NCI-H2107 (cell line): ENCODE measurements at places on chromosomes 3 and 15.

GRCh38 chr3:126064627-126065258 lies 19.2 kb downstream of the SLC41A3 start:
- no peak for DNase-seq

- no peak for DNase-seq
These were observed 23.8 kb downstream of the C3orf20 start for GRCh38 chr3:14698601-14699244.

DNA sequence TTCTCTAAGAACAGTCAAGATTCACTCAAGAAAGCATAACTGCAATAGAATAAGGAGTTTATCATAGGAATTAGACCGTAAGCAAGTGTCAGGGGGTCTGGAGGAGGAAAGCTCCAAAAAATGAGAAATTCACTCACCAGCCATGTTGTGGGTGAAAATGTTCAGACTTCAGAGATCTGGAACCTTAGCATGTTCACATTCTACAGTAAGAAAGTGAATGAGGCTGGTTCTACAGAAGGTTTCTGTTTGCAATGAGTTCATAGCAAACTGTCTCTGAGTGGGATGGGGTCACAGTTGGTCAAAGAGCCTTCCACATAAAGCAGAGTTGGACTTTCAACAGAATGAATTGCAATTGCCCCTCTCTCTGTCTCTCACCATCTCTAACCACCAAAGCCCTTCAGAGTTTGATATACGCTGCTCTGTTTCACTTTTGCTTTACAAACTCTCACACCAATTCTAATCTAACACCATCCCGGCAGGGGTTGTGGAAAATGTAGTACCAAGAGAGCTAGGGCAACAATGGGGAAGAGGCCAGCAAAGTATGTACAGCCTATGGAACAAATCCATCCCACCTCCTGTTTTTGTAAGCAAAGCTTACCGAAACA lies 581.8 kb upstream of the UBE2E2 start:
- DNase-seq: no peak

GRCh38 chr15:80811781-80812315 lies 32.7 kb downstream of the CEMIP start:
- no peak for DNase-seq

- DNase-seq: no peak
These were observed 27.9 kb downstream of the MGLL start for GRCh38 chr3:127794402-127794801.

DNA sequence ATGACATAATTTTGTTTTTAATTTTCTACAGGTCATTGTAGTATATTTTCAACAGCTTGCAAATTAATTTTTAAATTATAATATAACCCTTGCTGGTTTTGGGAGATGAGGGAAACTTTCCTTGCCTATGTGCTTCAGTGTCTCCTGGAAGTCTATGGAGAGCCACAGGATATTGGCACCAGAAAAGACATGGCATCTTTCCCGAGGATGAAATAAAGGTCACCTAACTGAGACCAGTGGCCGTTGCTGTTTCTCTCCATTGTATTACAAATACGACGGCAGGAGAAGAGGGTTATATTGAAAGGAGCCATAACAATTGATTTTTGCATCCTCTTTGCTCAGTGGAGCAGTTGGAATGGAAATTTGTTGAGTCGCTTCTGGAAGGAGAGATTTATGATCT lies 19.9 kb upstream of the AQP9 start:
- no peak for DNase-seq

- DNase-seq: no peak
These were observed 79.0 kb downstream of the NR2E3 start for GRCh38 chr15:71889385-71889784.

DNA sequence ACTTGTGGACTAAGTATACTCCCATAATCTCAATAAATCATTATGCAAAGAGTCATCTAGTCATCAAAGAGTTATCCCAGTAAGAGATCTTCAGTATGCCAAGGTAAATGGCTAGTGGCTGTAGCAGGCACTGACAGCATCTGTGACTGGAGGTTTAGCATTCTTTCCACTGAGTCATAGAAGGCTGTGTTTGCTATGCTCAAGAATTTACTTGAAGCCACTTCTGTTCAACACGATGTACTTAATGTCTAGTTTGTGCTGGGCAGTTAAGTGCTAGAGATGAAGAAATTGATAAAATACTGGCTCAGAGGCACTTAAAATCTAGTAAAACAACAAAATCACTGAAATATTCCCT lies 13.0 kb downstream of the ZBED2 start:
- no peak for DNase-seq

GRCh38 chr15:75815811-75816719 lies 27.2 kb upstream of the UBE2Q2 start:
- DNase-seq: no peak

DNA sequence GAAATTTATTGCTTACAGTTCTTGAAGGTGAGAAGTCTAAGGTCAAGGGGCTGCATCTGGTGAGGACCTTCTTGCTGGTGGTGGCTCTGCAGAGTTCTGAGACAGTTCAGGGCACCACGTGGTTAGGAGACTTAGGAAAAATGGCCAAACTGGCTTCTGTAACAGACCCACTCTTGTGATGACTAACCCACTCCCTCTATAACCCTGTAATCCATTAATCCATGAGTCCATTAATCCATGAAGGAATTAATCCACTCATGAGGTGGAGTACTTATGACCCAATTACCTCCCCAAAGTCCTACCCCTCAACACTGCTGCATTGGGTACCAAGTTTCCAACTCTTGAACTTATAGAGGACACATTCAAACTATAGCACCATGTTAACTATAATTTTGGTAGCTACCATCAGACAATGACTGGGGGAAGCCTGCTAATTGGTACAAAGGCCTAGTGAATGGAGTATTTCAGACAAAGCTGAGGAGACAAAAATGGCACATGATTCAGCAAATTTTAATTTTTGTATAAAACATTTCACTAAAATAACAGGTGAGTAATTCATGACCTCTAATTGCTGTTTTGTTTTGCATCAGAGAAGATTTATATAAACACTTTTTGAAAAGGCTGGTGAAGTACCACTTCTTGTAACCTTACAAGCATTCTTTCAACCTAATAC lies 374.1 kb upstream of the TBL1XR1 start:
- DNase-seq: no peak

- no peak for DNase-seq
These were observed 953.4 kb downstream of the AGBL1 start for GRCh38 chr15:87033056-87033455.

- DNase-seq: no peak
These were observed 124.5 kb downstream of the MAGI1 start for GRCh38 chr3:65914032-65914739.

DNA sequence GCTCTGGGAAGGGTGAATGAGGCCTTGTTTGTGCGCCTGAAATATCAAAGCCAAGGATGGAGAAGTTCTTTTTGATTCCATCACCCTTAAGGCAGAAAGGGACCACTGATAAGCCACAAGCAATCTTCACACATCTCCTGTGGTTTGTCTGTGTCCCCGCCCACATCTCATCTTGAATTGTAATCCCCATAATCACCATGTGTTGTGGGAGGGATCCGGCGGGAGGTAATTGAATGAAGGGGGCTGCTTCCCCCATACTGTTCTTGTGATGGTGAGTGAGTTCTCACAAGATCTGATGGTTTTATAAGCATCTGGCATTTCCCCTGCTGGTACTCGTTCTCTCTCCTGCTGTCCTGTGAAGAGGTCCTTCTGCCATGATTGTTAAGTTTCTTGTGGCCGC lies 329.6 kb upstream of the RGMA start:
- DNase-seq: no peak

GRCh38 chr3:152626226-152626625 lies 208.7 kb upstream of the P2RY1 start:
- DNase-seq: no peak

DNA sequence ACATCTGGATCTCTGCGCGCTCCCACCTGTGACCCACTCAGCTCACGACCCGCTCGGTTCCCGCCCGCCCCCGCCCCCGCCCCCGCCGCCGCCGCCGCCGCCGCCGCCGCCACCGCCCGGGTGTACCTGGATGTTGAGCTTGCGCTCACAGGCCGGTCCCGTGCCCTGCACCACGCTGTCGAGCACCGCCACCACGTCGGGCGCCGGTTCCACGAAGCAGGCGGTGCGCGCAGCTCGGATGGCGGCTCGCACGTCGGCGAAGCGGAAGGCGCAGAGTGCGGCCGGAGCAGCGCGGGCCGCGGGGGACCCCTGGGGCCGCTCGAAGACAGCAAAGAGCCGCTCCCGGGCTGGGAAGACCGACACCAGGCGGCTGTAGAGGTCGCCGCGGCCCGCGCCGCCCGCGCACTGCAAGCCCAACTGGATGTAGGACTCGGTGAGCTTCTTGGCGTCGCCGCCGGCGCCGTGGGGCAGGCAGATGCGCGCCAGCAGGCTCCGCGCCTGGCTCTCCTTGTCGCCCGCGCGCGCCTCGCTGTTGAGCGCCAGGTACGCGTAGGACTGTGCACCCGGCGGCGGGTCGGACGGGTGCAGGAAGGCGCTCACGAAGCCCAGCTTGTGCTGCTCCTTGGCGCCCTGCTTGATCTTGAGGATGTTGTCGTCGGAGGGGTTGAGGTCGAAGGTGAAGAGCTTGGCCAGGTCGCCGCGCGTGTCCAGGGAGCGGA lies 1.1 kb downstream of the PLXND1 start:
- no peak for DNase-seq

DNA sequence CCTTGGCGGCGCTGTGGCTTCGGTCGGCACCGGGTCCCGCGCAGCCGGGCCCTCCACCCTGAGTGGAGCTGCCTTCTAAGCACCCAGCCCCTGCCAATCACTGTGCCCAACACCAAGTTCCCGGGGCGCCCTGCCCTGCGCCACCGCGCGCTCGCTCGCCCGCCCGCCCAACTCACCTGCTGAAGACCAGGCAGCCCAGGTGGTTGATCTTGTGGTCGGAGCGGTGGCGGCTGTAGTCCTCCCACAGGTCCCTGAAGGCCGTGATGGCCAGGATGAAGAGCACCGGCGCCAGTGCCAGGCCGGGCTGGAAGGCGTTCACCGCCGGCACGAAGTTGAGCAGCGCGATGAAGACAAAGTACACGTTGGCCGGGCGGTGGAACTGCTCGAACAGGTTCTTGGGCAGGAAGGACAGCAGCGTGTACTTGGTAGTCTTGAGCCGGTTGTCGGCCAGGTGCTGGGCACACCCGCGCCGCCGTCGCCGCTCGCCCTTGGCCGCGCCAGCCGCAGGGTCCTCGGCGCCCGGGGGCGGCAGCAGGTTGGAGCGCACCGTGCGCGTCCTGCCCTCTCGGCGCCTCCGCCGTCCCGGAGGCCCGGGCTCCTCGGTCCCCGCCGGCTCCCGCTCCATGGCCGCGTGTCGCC lies 536 bp downstream of the ATP10A start:
- DNase-seq: no peak

DNA sequence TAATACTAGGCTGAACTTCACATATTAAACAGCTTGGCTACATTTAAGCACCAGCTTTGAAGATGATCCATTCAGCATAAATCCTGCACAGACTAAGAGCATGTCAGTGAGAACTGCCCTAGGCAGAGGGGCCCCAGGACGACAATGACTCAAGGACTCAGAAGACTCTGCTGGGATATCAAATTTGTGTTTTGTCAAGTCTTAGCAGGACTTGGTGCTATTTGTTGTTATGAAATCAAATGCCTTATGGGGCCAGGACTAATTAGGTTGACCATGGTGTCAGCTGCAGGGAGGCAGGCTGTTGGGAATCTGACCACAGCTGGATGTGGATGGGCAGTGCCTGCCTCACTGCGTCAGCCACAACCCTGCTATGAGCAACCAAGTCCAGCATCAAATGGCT lies 91.8 kb downstream of the RYR3 start:
- no peak for DNase-seq

DNA sequence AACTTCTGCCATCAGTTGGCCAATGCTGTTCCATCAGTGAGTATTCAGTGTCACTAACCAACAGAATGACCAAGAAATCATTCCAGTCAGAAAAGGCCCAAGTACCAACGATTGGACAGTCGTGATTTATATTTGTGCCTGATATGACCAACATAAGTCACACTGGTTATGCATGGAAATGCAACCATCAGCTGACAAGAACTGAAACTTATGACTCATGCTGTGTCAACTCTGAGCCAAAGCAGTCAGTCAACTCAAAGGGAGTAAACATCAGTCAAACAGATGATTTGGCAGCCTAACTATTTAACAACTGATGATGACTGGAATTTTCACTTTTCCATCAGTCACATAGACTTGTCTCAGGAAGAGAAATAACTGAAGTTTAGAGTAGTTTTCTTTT lies 142.4 kb downstream of the ANXA2 start:
- DNase-seq: no peak

DNA sequence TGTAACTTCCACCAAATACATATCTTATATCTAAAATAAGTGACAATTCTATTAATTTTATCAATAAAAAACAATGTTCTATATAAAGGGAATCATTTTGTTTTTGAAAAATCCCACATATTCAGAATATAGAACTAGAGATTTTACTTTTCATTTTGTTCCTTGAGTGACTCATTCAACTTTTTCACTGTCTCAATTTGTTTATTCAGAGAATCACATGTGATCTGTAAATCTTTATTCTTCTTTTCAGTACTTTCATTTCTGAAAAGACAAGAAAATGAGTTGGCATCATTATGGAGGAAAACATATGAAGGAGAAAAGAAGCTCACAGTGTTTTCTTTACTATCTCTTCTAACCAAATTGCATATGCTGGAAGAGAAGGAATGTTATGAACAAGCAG lies 35.0 kb downstream of the CIP2A start:
- no peak for DNase-seq

GRCh38 chr3:116118475-116119169 lies 326.7 kb downstream of the LSAMP start:
- no peak for DNase-seq

GRCh38 chr3:134419214-134419959 lies 45.1 kb upstream of the AMOTL2 start:
- DNase-seq: no peak

GRCh38 chr15:62059816-62060112 lies 483 bp downstream of the VPS13C start:
- no peak for DNase-seq

DNA sequence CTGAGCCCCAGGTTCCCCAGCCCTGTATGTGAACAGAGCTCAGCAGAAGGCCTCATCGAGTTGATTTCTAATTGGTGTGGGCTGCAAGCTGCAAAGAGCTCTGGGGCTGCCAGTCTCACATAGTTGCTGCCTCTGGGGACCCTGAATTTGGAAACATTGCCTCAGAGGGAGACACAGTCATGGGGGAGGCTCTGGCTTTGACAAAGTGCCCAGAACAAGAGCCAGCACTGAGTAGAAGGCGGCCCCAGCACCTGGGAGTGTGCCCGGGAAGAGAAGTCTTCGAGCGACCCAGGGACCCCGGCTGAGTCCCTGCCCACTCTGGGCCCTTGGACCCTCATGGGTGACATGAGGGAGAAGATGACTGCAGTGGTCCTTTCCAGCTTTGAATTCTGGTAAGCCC lies 7.3 kb downstream of the NTRK3 start:
- DNase-seq: no peak

GRCh38 chr3:52237657-52238172 lies 1.2 kb downstream of the TWF2 start:
- no peak for DNase-seq
